ENCODE measurements at places on chromosomes 16 and 17. TPM values are rescaled to one million over a fixed set of nuclear protein-coding genes. Genes with fewer than 3 reads are reported as not detected.

GRCh38 chr16:31081428-31082351, 7.1 kb downstream of the PRSS53 start:
- H3K4me3 ChIP-seq, result no peak overlapping the region
- no peak overlapping the region for H3K27ac ChIP-seq
- peaks cover 12% of the 10 kb centered on the region for H3K4me1 ChIP-seq
- H3K27me3 ChIP-seq, result no peaks in the 10 kb centered on the region
- no peak for DNase-seq
- 0 out of 2 replicates have a peak, but pooled peaks cover 3% of the 10 kb centered on the region for H3K36me3 ChIP-seq

SPATA22 gene
- not detected for total RNA-seq

GRCh38 chr16:75763204-75763603, 36.9 kb upstream of the CPHXL start:
- H3K36me3 ChIP-seq, result no peaks in the 10 kb centered on the region
- H3K4me1 ChIP-seq, result peaks cover 41% of the 10 kb centered on the region
- DNase-seq, result no peak

CA4 gene
- total RNA-seq, result not detected

CALB2 gene
- total RNA-seq, result not detected

Data from Karpas-422 (cell line).